Kidney (tissue), 22 donors: ENCODE measurements at places on chromosomes 1 and 21. TPM values are rescaled to one million over a fixed set of nuclear protein-coding genes. Genes with fewer than 3 reads are reported as not detected.

The PDC gene
- not detected for total RNA-seq

The GPR157 gene
- total RNA-seq: 9.1 TPM

- H3K4me3 ChIP-seq: no peak overlapping the region
- no peak overlapping the region for H3K27ac ChIP-seq
- peak; percentile 22 for DNase-seq
- H3K4me1 ChIP-seq: peaks cover 9% of the 10 kb centered on the region
- H3K27me3 ChIP-seq: no peaks in the 10 kb centered on the region
- no peaks in the 10 kb centered on the region for H3K36me3 ChIP-seq
These were observed 53.7 kb downstream of the CACHD1 start for GRCh38 chr1:64523413-64524337.

DNA sequence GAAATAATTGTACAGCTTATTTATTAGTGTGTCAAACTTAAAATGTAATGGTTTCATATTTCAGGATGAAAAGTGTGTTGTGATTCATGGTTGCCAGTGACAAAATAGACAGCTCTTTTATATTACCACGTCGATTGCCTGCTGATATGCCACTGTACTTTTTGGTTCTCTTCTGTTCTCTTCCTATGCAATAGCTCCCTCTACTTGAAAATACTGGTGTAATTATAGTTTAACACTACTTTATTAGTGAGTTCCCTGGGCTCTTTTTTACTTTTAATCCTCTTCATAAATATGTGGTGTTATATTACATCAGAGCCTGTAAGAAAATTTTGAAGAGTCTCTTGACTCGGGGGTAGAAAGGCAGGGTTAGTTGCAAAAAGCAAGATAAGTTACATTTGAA is 111.3 kb downstream of the PATJ start:
- H3K27me3 ChIP-seq: no peaks in the 10 kb centered on the region
- H3K36me3 ChIP-seq: peaks cover 19% of the 10 kb centered on the region
- no peak overlapping the region for H3K4me3 ChIP-seq
- H3K4me1 ChIP-seq: no peaks in the 10 kb centered on the region
- no peak overlapping the region for H3K27ac ChIP-seq

- DNase-seq: no peak
- H3K4me1 ChIP-seq: no peaks in the 10 kb centered on the region
- no peak overlapping the region for H3K27ac ChIP-seq
- H3K36me3 ChIP-seq: no peaks in the 10 kb centered on the region
- H3K27me3 ChIP-seq: no peaks in the 10 kb centered on the region
These were observed 34.8 kb upstream of the CD101 start for GRCh38 chr1:116966791-116967190.

- H3K36me3 ChIP-seq: no peaks in the 10 kb centered on the region
- no peaks in the 10 kb centered on the region for H3K27me3 ChIP-seq
- no peak overlapping the region for H3K4me3 ChIP-seq
- no peaks in the 10 kb centered on the region for H3K4me1 ChIP-seq
- no peak overlapping the region for H3K27ac ChIP-seq
These were observed 40.1 kb downstream of the PTPRC start for GRCh38 chr1:198678901-198679329.

- H3K27ac ChIP-seq: no peak overlapping the region
- DNase-seq: peak; percentile 23
- H3K4me1 ChIP-seq: peaks cover 4% of the 10 kb centered on the region
- H3K27me3 ChIP-seq: no peaks in the 10 kb centered on the region
- no peak overlapping the region for H3K4me3 ChIP-seq
These were observed 45.8 kb downstream of the TTC39A start for GRCh38 chr1:51284487-51284954.

DNA sequence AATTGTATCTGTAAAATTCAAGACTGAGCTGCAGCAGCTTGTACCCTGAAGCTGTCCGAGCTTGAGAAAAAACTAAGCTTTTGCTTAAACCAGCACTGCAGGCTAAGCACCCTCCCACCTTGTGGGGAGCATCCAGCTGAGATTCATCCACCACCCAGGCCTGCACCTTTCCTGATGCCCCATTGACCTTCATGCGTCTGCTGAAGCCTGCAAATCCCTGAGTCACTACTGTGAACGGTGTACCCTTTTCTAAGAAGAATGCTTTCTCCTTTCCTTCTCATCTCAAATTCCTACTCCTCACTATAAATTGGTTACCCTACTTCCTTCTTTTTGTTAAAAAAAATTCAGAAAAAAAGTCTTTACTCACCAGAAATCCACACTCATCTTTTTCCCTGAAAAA is 90.9 kb upstream of the RGS18 start:
- H3K4me1 ChIP-seq: no peaks in the 10 kb centered on the region
- H3K27ac ChIP-seq: no peak overlapping the region
- no peaks in the 10 kb centered on the region for H3K36me3 ChIP-seq
- H3K4me3 ChIP-seq: no peak overlapping the region

- DNase-seq: peak; percentile 56
- H3K4me1 ChIP-seq: no peaks in the 10 kb centered on the region
- H3K27me3 ChIP-seq: no peaks in the 10 kb centered on the region
- H3K27ac ChIP-seq: no peak overlapping the region
- no peak overlapping the region for H3K4me3 ChIP-seq
These were observed 7.0 kb downstream of the LELP1 start for GRCh38 chr1:153210206-153210605.
